ENCODE measurements at places on chromosomes 6 and 20. TPM values are rescaled to one million over a fixed set of nuclear protein-coding genes. Genes with fewer than 3 reads are reported as not detected.

Gene BMP7
- total RNA-seq = 35.4 TPM

GRCh38 chr6:167027308-167027707, 28.1 kb downstream of the CEP43 start:
- H3K4me3 ChIP-seq = no peak overlapping the region
- H3K36me3 ChIP-seq = peaks cover 24% of the 10 kb centered on the region
- H3K4me1 ChIP-seq = no peaks in the 10 kb centered on the region
- no peak overlapping the region for H3K27ac ChIP-seq
- no peak for DNase-seq

- no peak for DNase-seq
- no peaks in the 10 kb centered on the region for H3K36me3 ChIP-seq
- no peaks in the 10 kb centered on the region for H3K27me3 ChIP-seq
- H3K4me1 ChIP-seq = no peaks in the 10 kb centered on the region
These were observed 328.1 kb downstream of the NKAIN2 start for GRCh38 chr6:124131779-124132178.

Gene SLC44A4
- total RNA-seq = 17.5 TPM

- peaks cover 9% of the 10 kb centered on the region for H3K27me3 ChIP-seq
- no peak for DNase-seq
- H3K27ac ChIP-seq = no peak overlapping the region
- H3K36me3 ChIP-seq = no peaks in the 10 kb centered on the region
- H3K4me3 ChIP-seq = no peak overlapping the region
- no peaks in the 10 kb centered on the region for H3K4me1 ChIP-seq
These were observed 88.2 kb downstream of the KCNB1 start for GRCh38 chr20:49394264-49394663.

DNA sequence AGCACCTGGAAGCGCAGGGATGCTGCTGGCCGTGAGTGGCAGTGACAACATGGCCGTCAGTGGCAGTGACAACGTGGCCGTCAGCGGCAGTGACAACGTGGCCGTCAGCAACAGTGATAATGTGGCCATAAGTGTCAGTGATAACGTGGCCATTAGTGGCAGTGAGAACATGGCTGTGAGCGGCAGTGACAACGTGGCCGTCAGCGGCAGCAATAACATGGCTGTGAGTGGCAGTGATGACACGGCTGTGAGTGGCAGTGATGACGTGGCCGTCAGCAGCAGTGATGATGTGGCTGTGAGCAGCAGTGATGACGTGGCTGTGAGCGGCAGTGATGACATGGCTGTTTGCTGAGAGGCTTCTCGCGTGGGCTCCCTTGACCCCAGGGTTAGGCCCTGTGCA, 169.8 kb downstream of the ERMARD start:
- peaks cover 13% of the 10 kb centered on the region for H3K4me1 ChIP-seq
- no peaks in the 10 kb centered on the region for H3K27me3 ChIP-seq
- H3K27ac ChIP-seq = no peak overlapping the region
- H3K36me3 ChIP-seq = no peaks in the 10 kb centered on the region
- no peak overlapping the region for H3K4me3 ChIP-seq

Gene GPLD1
- 7.4 TPM for total RNA-seq

DNA sequence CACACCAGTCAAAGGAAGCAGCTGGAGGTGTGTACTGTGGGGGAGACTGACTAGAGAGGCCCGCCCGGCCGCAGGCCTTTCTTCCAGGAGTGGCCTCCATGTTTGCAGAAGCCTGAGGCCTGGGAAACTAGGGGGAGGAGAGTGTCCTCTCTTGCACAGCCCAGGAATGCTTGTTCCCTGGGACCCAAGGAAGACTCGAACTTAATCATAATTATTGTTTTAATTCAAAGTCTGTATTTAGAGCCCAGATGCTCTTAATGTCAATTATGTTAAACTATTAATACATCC, 23.1 kb downstream of the BNIP5 start:
- no peak for DNase-seq
- no peak overlapping the region for H3K27ac ChIP-seq
- peaks cover 5% of the 10 kb centered on the region for H3K4me1 ChIP-seq
- peaks cover 6% of the 10 kb centered on the region for H3K27me3 ChIP-seq
- H3K4me3 ChIP-seq = no peak overlapping the region

- H3K4me3 ChIP-seq = peak overlapping the region; percentile 75
- H3K27ac ChIP-seq = peak overlapping the region; percentile 98
- DNase-seq = peak; percentile 67
- peaks cover 8% of the 10 kb centered on the region for H3K36me3 ChIP-seq
- no peaks in the 10 kb centered on the region for H3K27me3 ChIP-seq
These were observed 432 bp downstream of the HSPA1L start for GRCh38 chr6:31814677-31815024.

DNA sequence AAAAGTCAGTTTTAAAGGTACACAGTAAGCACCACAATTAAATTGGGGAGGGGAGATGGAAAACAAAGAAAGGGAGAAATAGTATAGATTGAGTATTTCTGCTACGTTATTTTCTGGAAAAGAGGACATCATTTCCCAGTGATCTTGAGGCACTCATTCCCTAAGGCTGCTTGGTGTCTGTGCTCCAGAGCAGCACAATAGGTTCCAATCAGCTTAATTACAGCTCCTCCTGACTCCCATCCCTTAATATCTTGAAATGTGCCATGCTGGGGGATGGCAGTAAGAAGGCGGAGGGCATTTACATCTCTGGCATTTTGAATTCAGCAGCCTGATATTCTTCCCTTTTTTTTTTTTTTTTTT, 39.5 kb upstream of the BEND3 start:
- DNase-seq = no peak
- peaks cover 47% of the 10 kb centered on the region for H3K4me1 ChIP-seq
- no peaks in the 10 kb centered on the region for H3K27me3 ChIP-seq
- H3K27ac ChIP-seq = peak overlapping the region; percentile 95
- peak overlapping the region; percentile 27 for H3K4me3 ChIP-seq

GRCh38 chr6:22294301-22294700, 2.5 kb downstream of the PRL start:
- H3K27me3 ChIP-seq = no peaks in the 10 kb centered on the region
- no peak overlapping the region for H3K27ac ChIP-seq
- H3K4me1 ChIP-seq = peaks cover 18% of the 10 kb centered on the region
- DNase-seq = no peak

DNA sequence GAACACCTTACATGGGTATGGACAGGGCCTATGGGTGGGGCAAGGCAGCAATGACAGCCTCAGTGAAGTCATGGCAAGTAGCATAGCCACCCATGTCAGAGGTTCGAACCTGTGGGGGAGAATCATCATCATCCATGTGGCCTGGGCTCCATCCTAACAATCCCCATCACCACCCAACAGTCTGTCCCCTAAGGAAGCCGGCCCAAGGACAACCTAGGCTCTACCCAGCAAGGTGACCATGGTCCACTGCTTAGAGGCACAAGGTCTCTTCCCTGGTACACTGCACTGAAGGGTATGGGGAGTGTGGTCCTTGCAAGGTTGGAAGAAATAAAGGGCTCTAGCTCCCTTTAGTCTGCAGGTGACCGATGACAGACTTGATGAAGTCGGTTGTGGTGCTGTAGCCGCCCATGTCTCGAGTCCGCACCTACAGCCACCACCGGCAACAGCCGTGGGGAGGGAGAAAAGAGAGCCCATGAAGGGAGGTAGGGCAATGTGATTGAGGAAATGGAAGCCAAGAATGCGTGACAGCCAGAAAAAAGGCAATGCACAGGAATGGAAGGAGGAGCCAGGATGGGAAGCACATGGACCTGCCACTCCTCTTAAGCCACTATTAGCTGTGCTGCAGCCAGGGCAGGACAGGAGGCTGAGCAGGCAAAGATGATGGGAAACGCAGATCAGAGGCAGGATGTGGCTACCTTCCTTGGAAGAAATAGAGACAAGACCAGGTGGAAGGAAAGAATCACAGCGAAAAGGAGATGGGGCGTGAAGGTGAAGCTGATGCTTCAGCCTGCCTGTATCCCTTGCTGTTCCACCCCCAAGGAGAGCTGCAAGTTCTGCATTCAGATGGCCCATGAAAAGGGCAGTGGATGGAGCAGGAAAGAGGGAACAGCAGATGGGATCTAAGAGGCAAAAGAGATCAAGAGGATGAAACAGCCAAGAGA, 5.3 kb downstream of the IDH3B start:
- DNase-seq = no peak
- H3K27me3 ChIP-seq = no peaks in the 10 kb centered on the region
- H3K27ac ChIP-seq = no peak overlapping the region
- no peak overlapping the region for H3K4me3 ChIP-seq

Gene VSTM2L
- 5.0 TPM for total RNA-seq

Gene IRF4
- not detected for total RNA-seq

Gene ARMC2
- total RNA-seq = 16.1 TPM

Gene ZNF334
- total RNA-seq = 38.0 TPM

GRCh38 chr6:96542702-96543101, 20.2 kb upstream of the FHL5 start:
- no peak overlapping the region for H3K27ac ChIP-seq
- H3K36me3 ChIP-seq = peaks cover 30% of the 10 kb centered on the region
- no peaks in the 10 kb centered on the region for H3K27me3 ChIP-seq

DNA sequence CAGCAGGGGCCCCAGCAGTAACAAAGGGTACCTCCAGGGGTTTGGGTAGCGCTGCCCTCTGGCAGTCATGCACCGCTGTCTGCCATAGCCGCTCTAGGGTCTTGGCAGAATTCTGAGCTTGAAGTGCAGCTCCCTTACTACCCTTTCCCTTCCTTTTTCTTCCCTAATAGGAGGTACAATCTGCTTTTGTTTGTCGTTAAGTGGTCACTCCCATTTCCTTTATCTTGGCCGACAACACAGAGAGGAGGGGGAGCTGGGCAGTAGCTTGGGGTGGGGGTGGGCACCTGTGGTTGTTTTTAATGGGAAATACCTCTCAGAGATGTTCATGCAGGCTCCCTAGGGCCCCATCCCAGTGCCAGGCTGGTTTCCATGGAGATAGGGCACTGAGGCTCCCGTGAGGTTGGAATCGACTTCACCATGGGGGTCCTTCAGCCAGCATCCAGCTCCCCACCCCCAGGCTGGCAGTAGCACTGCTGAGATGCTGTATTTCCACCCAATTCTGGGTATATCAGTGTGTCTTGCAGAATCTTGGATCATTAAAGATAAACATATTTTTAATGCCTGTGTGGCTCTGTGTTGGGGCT, 18.6 kb downstream of the CCDC167 start:
- no peak for DNase-seq
- H3K27ac ChIP-seq = peak overlapping the region; percentile 13
- H3K4me3 ChIP-seq = no peak overlapping the region

Measured in progenitor cell of endocrine pancreas (in vitro differentiated cells).